CD8-positive, alpha-beta memory T cell (primary cell): ENCODE measurements at places on chromosomes 1 and 21.

- H3K36me3 ChIP-seq = no peaks in the 10 kb centered on the region
- no peak for DNase-seq
- H3K4me3 ChIP-seq = no peak overlapping the region
- H3K27me3 ChIP-seq = no peaks in the 10 kb centered on the region
Observed at GRCh38 chr1:175824079-175824478, 80.7 kb upstream of the TNR start.

- no peaks in the 10 kb centered on the region for H3K27me3 ChIP-seq
- H3K27ac ChIP-seq = no peak within 1 kb of the TSS
- H3K4me3 ChIP-seq = no peak within 1 kb of the TSS
- peak; percentile 32 for DNase-seq
- H3K36me3 ChIP-seq = no peaks in the 10 kb centered on the region
Observed at GRCh38 chr1:1540090-1540817, at the start of gene TMEM240. TMEM240 (minus strand) TSS chr1:1540624; CDS start chr1:1540346, 278 bp downstream.

- H3K27ac ChIP-seq = no peak overlapping the region
- no peaks in the 10 kb centered on the region for H3K27me3 ChIP-seq
- no peak overlapping the region for H3K4me3 ChIP-seq
- DNase-seq = no peak
- H3K36me3 ChIP-seq = no peaks in the 10 kb centered on the region
- H3K4me1 ChIP-seq = no peaks in the 10 kb centered on the region
Observed at GRCh38 chr1:219339466-219339865, 165.8 kb downstream of the LYPLAL1 start.

- no peak overlapping the region for H3K4me3 ChIP-seq
- no peak overlapping the region for H3K27ac ChIP-seq
- no peaks in the 10 kb centered on the region for H3K36me3 ChIP-seq
- no peaks in the 10 kb centered on the region for H3K4me1 ChIP-seq
- no peaks in the 10 kb centered on the region for H3K27me3 ChIP-seq
- DNase-seq = no peak
Observed at GRCh38 chr1:17887661-17888371, 132.7 kb downstream of the ACTL8 start.

DNA sequence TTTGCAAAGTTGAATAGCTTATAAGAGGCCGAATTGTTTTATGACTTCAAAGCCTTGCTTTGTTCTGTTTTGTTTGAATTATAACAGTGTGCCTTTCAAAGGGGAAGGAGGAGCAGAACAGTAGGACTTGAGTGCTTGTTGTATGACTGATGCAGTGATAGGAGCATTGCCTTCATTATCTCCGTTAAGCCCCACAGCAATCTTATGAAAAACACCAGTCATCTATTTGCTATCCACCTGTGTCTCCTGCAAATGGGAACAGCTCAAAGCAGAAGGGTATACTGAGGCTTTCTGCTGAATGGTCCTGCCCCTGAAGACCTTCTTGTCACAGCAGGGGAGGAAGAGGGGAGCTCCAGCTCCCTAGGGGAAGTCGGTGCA is 127.5 kb downstream of the RNF220 start:
- no peak overlapping the region for H3K27ac ChIP-seq
- H3K36me3 ChIP-seq = no peaks in the 10 kb centered on the region
- H3K4me3 ChIP-seq = no peak overlapping the region
- DNase-seq = no peak
- H3K27me3 ChIP-seq = no peaks in the 10 kb centered on the region

GRCh38 chr1:228497817-228498216 is 10.6 kb downstream of the RNF187 start:
- H3K4me1 ChIP-seq = peaks cover 14% of the 10 kb centered on the region
- H3K27ac ChIP-seq = no peak overlapping the region
- no peak overlapping the region for H3K4me3 ChIP-seq

DNA sequence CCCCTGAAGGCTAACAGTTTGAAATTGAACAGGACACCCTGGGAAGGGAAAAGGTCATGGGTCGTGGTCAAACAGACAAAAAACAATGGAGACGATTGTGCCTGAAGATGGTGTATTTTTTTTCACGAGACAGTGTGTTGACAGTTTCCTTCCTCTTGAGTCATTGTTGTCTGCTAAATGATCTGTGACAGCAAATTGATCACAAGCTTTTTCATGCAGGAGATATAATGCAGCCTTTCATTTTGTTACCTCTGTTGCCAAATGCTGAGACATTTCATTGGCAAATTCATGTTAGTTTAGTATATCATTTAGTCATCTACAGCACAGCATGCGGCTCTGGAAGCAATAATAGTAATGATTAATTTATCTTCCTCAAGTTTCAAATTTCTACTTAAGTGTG is 27.7 kb downstream of the UBE2U start:
- no peaks in the 10 kb centered on the region for H3K36me3 ChIP-seq
- DNase-seq = no peak
- H3K4me1 ChIP-seq = no peaks in the 10 kb centered on the region
- no peak overlapping the region for H3K4me3 ChIP-seq

DNA sequence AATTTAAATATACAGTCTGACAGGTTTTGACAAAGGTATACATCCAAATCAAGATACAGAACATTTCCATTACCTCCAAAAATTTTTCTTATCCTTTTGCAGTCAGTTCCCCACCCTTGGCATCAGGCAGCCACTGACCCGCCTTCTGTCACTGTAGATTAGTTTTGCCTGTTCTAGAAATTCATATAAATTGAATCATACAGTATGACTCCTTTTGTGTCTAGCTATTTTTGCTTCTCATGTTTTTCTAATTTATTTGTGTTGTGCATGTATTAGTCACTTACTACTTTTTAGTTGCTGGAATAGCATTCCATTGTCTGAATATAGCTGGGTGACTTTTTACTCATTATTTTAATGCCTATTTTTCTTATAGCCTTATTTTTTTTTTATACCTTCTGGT is 3.8 kb downstream of the UTP25 start:
- no peak for DNase-seq
- peaks cover 44% of the 10 kb centered on the region for H3K36me3 ChIP-seq
- H3K27ac ChIP-seq = no peak overlapping the region
- no peaks in the 10 kb centered on the region for H3K27me3 ChIP-seq
- H3K4me1 ChIP-seq = peaks cover 20% of the 10 kb centered on the region

DNA sequence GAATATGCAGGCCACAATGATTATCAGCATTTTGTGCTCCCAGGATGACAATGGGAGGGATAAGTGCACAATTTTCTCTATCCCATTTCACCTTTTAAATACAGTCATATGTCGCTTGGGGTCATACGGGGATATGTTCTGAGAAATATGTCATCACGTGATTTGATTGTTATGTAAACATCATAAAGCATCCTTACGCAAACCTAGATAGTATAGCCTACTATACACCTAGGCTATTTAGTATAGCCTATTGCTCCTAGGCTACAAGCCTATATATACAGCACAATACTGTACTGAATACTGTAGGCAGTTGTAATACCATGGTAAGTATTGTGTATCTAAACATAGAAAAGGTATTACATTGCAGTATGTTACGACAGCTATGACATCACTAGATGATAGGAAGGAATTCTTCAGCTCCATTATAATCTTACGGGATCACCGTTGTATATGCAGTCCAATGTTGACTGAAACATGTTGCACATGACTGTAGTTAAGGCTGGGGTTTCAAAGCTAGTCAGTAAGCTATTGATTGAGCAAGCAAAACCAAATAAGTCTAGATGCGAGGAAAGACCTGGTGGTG is 18.9 kb downstream of the RUSC1 start:
- no peak overlapping the region for H3K4me3 ChIP-seq
- H3K4me1 ChIP-seq = no peaks in the 10 kb centered on the region
- no peak for DNase-seq
- no peak overlapping the region for H3K27ac ChIP-seq
- H3K36me3 ChIP-seq = peaks cover 55% of the 10 kb centered on the region

GRCh38 chr1:7667159-7667558 is 103.9 kb upstream of the VAMP3 start:
- no peaks in the 10 kb centered on the region for H3K4me1 ChIP-seq
- no peaks in the 10 kb centered on the region for H3K36me3 ChIP-seq
- no peak for DNase-seq
- no peak overlapping the region for H3K4me3 ChIP-seq
- no peak overlapping the region for H3K27ac ChIP-seq
- no peaks in the 10 kb centered on the region for H3K27me3 ChIP-seq

- peaks cover 9% of the 10 kb centered on the region for H3K4me1 ChIP-seq
- no peak overlapping the region for H3K27ac ChIP-seq
- no peaks in the 10 kb centered on the region for H3K27me3 ChIP-seq
- no peaks in the 10 kb centered on the region for H3K36me3 ChIP-seq
- no peak for DNase-seq
- no peak overlapping the region for H3K4me3 ChIP-seq
Observed at GRCh38 chr1:202815120-202815519, 4.4 kb downstream of the PCAT6 start.

DNA sequence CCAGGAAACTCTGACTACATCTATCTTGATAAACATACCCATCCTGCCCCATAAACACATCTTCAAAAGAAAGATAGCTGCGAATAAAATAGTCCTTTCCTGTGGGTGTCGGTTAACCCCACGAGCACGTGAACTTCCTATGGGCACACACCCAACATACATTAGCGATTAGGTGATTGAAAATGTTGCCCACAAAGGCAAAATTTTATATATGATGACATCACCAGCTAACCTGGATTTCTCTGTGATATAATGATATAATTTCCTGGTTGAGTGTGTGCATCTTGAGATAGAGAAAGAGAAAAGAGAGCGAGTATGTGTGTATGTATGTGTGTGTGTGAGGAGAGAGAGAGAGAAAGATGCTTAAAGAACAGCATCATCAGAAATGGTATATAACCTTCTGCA is 296.1 kb downstream of the PTPRC start:
- H3K4me1 ChIP-seq = peaks cover 38% of the 10 kb centered on the region
- no peaks in the 10 kb centered on the region for H3K36me3 ChIP-seq
- no peak overlapping the region for H3K27ac ChIP-seq
- DNase-seq = peak; percentile 82

- H3K4me1 ChIP-seq = peaks cover 3% of the 10 kb centered on the region
- H3K4me3 ChIP-seq = no peak overlapping the region
- no peaks in the 10 kb centered on the region for H3K36me3 ChIP-seq
- H3K27me3 ChIP-seq = peaks cover 4% of the 10 kb centered on the region
Observed at GRCh38 chr1:220680085-220680687, 10.0 kb upstream of the C1orf115 start.

DNA sequence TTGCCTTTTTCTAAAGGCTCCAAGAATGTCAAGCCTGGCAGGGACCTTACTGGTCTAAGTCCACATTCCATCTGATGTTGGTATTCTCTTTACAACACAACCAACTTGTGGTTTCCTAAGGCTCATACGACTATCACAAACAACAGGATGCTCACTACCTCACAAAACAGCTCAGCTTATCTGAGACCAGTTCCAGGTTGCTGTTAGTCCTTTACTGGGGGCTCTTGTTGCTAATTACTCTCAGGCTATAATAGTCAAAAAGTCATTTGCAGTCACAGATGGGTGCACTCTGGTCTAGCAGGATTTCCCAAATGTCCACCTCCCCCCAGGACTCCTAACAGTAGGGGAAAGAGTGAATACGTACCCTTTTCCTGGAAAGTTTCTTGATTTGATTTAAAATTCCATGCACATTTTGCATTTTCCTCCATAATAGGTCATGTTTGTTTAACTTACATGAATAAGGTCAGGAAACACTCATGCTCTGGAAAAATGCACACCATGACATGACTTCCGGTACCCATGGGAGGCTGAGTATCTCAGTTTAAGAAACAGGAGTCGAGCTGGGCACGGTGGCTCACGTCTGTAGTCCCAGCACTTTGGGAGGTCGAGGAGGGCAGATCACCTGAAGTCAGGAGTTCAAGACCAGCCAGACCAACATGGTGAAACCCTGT is 16.0 kb downstream of the LCK start:
- no peaks in the 10 kb centered on the region for H3K27me3 ChIP-seq
- H3K4me1 ChIP-seq = peaks cover 74% of the 10 kb centered on the region
- DNase-seq = no peak

- no peaks in the 10 kb centered on the region for H3K36me3 ChIP-seq
- H3K27me3 ChIP-seq = no peaks in the 10 kb centered on the region
- H3K4me3 ChIP-seq = no peak overlapping the region
- no peak overlapping the region for H3K27ac ChIP-seq
- no peak for DNase-seq
Observed at GRCh38 chr1:98459486-98459870, 202.0 kb upstream of the SNX7 start.

DNA sequence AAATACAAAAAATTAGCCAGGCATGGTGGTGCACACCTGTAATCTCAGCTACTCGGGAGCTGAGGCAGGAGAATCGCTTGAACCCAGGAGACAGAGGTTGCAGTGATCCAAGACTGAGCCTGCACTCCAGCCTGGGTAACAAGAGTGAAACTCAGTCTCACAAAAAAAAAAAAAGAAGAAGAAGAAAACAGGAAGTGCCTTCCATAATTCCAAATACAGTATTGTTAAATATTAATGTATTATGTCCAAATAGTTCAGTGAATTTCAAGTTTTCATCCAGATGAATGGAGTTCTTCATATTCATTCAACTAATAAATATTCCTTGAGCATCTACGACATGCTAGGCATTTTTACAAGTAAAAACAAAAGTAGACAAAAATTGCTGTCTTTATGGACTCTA is 33.3 kb downstream of the PLEKHO1 start:
- no peaks in the 10 kb centered on the region for H3K4me1 ChIP-seq
- H3K27me3 ChIP-seq = no peaks in the 10 kb centered on the region
- H3K36me3 ChIP-seq = no peaks in the 10 kb centered on the region
- H3K27ac ChIP-seq = no peak overlapping the region
- no peak overlapping the region for H3K4me3 ChIP-seq

DNA sequence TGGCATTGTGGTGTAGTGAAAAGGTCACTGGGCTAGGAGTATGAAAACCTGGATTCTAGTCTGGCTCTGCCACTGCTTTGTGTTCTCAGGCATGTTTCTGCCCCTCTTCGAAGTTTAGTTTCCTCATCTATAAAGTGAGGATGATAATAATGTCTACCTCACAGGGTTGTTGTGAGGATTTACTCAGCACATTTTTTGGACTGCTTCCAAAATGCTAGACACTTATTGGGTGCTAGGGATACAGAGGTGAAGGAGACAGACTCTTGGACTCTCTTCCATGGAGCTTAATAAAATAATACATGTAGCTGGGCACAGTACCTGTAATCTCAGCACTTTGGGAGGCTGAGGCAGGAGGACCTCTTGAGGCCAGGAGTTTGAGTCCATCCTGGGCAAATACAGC is 3.6 kb downstream of the KIF2C start:
- no peaks in the 10 kb centered on the region for H3K27me3 ChIP-seq
- H3K4me1 ChIP-seq = peaks cover 12% of the 10 kb centered on the region
- no peak overlapping the region for H3K4me3 ChIP-seq
- H3K27ac ChIP-seq = no peak overlapping the region
- no peak for DNase-seq
- H3K36me3 ChIP-seq = no peaks in the 10 kb centered on the region

DNA sequence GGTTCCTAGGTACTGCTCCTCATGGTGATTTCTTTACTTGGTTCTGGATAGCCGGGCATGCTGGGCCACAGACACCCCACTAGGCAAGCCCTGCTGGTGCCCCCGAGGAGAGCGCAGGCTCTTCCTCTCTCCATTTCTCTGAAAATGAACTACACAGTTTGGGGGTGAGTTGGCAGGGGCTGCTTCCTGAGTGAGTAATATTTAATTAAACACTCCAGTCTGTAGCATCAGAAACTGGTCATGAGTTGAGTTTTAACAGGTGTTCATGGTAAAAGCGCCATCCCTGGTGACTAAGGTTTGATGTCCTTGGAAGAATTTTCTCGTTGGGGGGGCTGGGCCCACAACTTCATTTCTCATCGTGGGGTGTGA is 1.7 kb downstream of the SPSB1 start:
- H3K4me1 ChIP-seq = peaks cover 25% of the 10 kb centered on the region
- no peaks in the 10 kb centered on the region for H3K27me3 ChIP-seq
- DNase-seq = no peak
- H3K27ac ChIP-seq = no peak overlapping the region
- peak overlapping the region; percentile 66 for H3K4me3 ChIP-seq
